ENCODE measurements at places on chromosomes 1 and 21.
A peak's percentile ranks its signal among the peaks of the same experiment; 100 is the strongest.

DNA sequence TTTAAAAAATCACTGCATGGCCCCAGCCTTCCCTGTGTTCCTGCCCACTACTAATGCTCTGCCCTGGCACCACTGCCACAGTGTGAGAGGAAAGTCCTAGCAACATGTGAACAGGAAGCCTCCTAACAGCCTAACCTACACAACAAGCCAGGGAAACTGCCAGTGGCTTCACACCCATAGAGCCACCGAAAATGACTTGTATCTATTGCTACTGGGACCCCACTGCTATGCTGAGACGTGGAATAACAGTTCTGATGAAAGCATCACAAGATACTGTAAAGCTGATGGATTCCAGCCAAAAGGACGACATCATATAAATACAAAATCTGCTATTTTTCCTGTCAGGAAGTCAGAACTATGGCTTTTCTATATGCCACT, 74.9 kb downstream of the JAK1 start:
- DNase-seq: peak; percentile 34

- no peak for DNase-seq
These were observed 346.3 kb downstream of the NPHP4 start for GRCh38 chr1:5645929-5646328.

DNA sequence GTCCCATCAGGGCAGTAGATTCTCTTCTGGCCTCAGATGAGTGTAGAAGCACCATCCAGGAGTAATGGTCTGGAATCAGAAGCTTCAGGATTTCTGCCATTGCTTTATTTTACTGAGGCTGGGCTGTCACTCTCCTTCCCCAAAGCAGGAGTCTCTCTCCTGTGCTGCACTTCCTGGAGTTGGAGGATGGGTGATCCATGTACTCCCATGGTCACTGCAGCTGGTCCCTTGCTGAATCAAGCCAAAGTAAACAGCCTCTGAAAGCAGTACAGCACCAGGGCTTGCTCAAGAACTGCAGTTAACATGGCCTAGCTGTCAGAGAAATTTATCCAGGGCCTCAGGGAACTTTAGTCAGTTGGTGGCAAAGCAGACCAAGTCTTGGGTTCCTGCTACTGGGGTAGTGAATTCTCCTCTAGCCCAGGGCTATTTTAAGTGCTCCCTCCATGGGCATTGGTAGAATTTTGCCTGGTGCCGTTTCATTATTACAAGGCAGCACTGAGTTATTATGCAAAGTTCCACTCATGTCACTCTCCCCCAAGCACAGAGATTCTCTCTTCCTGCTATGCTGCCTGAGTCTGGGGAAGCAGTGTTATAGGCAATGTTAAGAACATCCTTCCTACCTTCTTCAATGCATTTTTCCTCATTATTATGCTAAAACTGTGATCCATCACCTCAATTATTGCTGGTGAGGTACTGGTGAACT, 29.5 kb downstream of the DRAM2 start:
- DNase-seq: no peak

DNA sequence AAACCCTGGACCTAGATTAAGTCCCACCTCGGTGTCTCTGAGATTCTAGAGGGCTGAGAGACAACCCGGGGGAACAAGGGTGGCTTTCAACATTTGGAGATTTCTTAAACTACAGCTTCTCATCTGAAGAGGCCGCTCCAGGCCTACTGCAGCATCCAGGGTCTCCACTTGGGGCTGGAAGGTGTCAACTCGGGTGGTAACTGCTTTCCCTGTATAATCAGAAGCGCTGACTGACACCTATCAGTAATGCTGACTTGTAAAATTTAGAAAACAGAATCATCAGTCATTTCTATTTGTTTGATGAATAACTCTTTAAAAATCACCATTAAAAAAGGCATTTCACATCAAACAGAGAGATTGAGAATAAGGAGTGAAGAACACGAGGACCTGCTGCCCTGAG, 226.0 kb downstream of the PBX1 start:
- no peak for DNase-seq

- no peak for DNase-seq
These were observed 13.8 kb upstream of the EYA3 start for GRCh38 chr1:28102189-28102588.

DNA sequence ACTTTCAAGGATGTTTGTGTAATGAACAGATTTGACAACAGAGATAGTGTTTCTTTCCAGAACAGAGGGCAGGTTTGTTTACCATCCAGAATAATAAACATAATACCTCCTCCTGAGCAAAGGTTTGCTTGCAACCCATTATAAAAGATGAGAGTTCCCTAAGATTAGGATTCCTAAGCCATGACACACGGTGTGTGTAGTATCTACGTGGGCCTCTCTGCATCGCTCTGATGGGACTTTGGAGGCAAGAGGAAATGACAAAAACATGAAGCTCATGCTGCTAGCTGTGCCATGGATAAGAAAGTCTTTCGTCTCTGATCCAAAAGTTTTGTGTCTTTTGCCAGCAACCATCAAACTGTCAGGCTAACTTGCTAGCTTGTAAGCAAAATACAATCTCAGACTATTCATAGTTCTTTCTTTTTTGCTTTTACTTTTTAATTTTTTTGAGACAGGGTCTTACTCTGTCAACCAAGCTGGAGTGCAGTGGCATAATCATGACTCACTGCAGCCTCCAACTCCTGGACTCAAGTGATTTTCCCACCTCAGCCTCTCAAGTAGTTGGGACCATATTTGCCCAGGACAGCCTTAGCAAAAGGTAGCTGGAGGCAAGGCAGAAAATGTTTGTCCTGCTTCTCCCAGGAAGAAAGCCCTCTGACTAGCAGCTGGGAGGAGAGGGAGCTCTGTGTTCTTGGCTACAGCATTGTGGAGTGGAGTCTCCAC, 81.1 kb downstream of the LHX4 start:
- DNase-seq: peak; percentile 53

- peak; percentile 35 for DNase-seq
These were observed 5.6 kb downstream of the LPAR3 start for GRCh38 chr1:84887261-84887934.

DNA sequence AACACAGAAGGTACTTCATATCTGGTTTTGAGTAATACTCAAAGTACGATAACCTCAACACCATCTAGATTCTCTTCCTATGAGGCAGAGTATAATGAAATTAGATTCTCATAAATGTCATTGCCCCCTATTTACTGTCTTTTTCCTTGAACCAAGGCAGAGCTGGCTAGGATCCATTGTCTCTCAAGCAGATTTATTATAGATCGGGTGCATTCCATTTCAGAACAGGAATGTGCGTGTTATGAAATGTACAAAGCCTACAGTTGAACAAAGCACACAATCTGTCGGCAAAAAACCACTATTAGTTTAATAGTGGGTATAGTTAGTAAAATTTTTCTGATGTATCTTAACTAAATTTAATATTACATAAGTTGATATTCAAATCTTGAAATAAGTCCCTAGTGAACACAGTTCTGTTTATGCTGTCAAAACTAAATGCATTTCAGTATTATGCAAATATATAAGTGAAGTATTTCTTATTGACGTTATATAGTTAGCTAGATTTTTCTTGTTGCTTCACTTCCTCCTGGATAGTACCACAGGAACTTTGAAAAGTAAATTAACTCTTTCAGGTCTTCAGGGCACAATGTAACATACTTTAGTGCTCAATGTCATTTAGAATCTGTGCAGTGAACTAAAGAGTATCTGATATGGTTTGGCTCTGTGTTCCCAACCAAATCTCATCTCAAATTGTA, 92.1 kb downstream of the DDAH1 start:
- DNase-seq: peak; percentile 86

DNA sequence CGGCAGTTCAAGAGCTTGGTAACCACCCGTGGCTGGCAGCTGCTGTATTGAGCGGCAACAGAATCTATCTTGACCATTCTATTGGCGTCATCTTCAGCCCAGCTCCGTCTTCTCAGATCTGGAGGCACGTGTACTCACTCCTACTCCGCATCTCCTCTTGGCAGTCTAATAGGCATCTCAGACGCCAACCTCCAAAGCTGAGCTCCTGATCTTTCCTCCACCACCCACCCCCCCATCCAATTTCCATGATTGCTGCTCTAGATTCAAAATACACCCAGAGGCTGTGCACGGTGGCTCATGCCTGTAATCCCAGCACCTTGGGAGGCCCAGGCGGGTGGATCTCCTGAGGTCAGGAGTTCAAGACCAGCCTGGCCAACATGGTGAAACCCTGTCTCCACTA, 84.6 kb upstream of the CASZ1 start:
- DNase-seq: no peak

GRCh38 chr1:231395076-231395997, 26.8 kb downstream of the EGLN1 start:
- peak; percentile 94 for DNase-seq

DNA sequence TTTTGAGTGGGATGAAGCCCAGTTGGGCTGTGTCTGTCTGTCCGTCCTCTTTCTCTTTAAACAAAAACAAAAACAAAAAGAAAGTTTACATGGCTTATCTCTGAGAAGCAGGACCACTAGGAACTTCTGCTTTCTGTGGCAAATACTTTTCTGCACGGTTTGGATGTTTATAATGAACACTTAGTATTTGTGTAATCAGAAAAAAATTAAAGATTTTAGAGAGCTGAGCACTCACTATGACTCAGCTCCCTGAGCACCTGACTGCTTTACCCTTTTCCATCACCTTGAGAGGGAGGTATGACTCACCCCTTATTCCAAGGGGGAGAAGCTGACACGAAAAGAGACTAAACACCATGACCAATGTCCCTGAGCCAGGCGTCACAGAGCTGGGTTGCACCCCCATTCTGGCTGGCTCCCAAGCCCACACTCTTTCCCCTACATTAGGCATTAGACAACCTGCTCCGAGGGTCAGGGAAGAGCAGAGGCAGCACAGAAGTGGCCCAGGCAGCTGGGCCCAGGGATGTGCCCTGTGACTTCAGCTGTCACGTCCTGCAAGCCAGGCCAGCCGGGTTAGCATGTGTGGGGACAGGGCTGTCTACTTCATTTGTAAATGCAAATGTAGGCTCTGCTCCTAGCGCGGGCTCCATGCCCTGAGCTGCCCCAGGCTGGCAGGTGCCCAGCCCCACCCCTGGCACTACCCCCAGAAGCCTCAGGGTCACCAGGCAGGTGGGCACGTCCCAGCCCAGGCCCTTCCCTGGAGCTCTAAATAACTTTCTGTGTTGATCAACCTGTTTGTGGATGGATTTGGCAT, 30.4 kb downstream of the RAP1GAP start:
- peak; percentile 27 for DNase-seq

DNA sequence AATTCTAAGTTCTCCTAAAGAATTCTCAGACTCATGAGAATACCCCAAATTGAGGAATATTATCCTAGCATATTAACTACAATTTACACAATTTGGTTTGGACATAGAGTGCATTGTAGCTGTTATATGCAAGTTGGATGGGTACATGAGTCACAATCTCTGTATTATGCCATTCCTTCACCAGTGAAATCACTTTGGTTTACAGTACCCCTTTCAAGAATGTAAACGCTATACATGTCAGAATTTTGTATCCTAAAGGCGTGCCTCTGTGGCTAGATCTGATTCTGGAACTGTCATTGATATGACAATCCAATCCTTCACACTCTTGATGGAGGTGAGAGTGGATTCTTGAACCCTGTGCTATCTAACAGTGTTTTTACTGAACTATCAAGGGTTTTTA, 6.7 kb upstream of the IL10RB start:
- DNase-seq: no peak

- no peak for DNase-seq
These were observed 20.6 kb downstream of the RRP1 start for GRCh38 chr21:43809853-43810504.

DNA sequence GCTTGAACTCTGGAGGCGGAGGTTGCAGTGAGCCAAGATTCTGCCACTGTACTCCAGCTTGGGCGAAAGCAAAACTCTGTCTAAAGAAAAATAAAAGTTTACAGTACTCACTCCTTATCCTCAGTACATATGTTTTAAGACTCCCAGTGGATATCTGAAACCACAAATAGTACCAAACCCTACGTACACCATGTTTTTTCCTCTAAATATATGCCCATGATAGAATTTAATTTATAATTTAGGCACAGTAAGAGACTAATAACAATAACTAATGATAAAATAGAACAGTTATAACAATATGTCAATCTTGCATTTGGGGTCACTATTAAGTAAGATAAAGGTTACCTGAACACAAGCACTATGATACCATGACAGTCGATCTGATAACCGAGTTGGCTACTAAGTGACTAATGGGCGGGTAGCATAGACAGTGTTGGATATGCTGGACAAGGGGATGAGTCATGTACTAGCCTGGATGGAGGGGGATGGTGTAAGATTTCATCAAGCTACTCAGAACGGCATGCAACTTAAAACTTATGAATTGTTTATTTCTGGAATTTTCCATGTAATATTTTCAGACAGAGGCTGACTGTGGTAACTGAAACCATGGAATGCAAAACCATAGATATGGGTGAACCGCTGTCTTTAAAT, 43.7 kb downstream of the ST7L start:
- DNase-seq: peak; percentile 86

DNA sequence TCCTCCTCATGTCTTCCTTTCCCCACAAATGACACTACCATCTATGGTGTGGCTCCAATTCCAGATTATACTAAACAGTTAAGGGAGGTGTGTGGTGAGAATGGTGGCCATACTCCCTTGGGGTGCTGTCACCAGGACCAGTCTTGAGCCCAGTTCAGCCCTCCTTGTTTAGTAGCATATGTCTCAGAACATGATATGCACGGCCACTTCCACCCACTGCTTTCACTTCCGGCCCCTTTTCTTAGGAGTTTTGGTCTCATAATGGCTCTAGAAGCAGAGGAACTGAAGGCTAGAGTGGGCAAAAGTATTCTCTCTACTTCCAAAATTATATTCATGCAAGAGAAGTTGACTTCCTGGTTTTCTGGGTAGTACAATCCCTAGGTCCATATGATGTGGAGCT, 45.3 kb upstream of the CACNA1E start:
- DNase-seq: no peak
